ENCODE measurements at places on chromosomes 1 and 21. TPM values are rescaled to one million over a fixed set of nuclear protein-coding genes. Genes with fewer than 3 reads are reported as not detected.

The SLFNL1 gene
- 0.52 TPM for total RNA-seq

The ENAH gene
- total RNA-seq = 103 TPM

The PRR9 gene
- total RNA-seq = not detected

The LAMTOR2 gene
- 69.9 TPM for total RNA-seq

The IL22RA1 gene
- total RNA-seq = 2.0 TPM

The SLC22A15 gene
- total RNA-seq = 5.0 TPM

The GUCA2A gene
- not detected for total RNA-seq

The OR2L13 gene
- total RNA-seq = not detected

The BACH1 gene
- 80.2 TPM for total RNA-seq

The MED8 gene
- total RNA-seq = 31.1 TPM

The CELA2A gene
- total RNA-seq = not detected

The FLG2 gene
- total RNA-seq = not detected

Measured in Calu3 (cell line).